ENCODE measurements at places on chromosomes 5 and 9.

GRCh38 chr5:103523319-103523718 is 39.3 kb downstream of the NUDT12 start:
- no peak for DNase-seq

GRCh38 chr5:139419226-139420192 is 15.6 kb upstream of the SPATA24 start:
- DNase-seq, result peak; percentile 27

DNA sequence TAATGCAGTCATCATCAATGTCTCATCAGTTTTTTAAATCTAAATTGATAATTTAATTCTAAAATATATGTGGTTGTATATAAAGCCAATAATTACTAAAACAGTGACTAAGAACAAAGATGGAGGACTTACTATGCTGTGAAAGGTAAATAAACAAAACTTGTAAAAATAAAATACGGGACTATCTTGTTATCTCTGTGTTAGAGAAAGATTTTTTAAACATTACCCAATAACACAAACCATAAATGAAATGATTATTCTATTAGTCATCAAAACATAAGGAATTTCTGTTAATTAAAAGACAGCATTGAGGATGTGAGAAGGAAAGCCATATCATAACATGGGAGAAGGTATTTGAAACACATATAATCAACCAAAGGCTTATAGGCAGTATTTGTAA is 226.2 kb upstream of the SMC2 start:
- DNase-seq, result no peak

DNA sequence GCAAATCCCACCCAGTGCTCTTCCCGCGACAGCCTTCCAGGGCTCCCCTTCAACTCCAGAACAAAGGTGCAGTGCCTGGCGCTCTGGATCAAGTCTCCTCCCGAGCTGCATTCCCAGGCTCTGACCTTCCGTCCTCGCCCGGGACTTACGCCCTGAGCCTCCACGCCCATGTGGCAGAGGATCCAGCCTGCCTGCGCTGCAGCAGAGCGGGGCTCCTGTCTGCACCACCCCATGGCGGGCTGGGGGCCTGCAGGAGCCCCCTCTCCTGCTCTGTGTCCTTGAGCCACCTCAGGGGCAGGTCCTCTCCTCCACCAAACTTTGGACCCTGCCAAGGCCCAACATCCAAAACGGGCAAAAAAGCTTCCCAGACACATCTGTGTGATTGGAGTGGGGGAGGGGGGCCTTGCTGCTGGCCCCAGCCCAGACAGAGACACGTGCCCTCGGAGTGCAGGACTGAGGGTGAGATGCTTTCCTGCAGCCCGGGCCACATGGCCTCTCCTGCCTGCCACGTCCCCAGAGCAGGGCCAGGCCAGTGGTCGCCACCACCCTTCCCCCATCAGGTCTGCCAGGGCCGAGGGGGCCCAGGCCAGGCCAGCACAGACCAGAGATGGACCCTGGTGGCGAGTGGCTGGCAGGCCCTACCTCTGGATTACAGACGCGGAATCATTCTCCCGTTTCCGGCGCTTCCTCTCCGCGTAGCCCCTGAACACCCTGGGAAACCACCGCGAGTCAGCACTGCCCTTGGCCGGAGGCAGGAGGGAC is 4.4 kb downstream of the NSMF start:
- no peak for DNase-seq

DNA sequence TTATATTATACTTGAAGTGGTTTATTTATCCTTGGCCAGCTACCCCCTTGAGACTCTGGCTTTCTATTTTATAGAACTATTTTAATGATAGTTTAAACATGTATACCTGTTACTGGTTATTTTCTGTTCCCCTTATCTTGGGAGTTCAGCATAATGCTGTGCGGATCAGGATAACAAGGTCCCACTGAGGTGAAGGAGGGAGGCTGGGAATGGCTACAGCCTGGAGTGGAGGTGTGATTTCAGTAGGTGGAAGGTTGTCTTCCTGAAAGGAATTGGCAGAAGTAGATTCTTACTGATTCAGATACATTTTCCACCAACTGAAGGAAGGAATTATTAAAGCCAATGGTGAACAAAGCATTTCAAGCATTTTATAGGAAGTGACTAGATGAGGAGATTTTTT is 38.9 kb downstream of the PAM start:
- no peak for DNase-seq

GRCh38 chr9:25864509-25864908 is 186.3 kb upstream of the TUSC1 start:
- DNase-seq, result no peak

GRCh38 chr5:61313960-61314681 is 17.9 kb upstream of the ZSWIM6 start:
- DNase-seq, result no peak

DNA sequence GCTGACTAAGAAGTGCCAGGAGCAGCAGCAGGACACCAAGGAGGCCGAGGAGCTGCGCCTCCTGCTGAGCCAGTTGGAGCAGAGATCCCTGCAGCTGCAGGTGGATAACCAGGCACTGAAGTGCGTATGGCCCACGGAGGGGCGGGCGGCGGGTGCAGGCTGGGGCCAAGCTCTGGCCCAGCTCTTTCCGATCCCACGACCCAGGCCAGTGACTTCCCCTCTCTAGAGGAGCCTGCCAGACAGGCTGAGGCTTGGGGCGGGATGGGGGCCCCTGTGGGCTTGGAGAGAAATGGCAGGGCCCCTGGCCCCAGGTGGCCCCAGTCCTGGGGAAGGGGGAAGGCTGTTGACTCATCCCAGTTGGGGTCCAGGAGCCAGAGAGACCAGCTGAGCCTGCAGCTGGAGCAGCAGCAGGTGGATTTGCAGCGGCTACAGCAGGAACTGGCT is 3.6 kb downstream of the PTRH1 start:
- DNase-seq, result no peak

DNA sequence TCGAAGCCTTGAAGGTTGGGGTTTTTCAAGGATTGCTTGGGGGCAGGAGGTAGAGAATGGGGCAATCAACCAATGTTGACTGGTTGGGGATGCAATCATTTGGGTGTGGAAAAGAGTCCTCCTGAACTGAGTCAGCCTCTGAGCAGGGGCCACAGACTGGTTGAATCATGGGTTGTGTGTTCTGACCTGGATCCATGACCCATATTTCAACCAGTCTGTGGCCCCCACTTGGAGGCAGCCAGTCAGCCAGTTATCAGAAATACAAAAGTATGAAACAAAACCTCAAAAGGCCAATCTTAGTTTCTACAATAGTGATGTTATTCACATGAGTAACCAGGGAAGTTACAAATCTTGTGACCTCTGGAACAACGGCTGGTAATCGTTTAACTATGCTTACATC is 81.4 kb upstream of the RANBP6 start:
- DNase-seq, result no peak

- no peak for DNase-seq
Measured at GRCh38 chr5:80254767-80255430, 949 bp downstream of the SERINC5 start.

DNA sequence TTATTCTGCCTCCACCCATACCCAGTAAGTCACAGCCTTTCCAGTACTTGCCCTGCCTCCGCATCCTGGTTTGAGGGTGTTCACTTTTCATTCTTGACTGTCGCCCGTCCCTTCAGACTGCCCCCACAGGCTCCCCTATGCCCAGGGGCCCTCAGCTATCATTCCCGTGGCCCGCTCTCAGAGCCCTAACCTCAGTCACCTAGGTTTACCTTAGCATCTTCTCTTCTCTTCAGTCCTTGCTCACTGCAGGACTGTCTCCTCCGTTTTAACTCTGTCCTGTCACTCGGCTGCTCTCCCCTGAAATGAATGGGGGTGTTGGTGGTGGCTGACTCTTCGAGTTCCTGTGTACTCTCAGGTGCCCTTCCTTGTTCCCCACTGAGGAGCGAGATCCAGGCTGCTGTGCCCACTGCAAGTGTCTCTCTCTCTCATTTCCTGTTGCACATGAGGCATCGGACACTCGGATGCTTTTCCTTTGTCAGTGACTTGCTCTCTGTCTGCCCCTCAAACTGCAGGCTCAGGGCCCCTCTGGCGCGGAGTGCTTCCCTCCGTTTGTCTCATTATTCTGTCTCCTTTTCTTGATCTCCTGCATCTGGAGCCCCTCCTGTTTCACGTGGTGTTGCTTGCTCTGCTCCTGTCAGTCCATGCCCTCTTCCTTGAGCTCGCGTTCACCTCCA is 89.8 kb downstream of the CACNA1B start:
- no peak for DNase-seq

DNA sequence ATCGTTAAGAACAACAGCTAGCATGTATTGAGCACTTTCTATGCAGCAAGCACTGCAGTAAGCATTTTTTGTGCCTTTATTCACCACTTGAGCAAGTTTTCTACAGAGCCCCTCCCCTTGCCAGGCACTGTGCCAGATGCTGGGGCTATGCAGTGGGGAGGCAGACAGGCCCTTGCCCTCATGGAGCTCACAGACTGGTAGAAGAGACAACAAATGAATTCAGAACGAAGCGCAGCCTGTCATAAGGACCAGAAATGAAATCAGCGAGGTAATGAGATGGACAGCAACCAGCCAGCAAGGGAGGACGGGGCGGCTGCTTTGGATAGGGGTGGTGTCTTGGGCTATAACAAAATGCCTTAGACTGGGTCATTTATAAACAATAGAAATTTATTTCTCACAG is 68.8 kb downstream of the C9orf50 start:
- DNase-seq, result no peak

GRCh38 chr5:85311536-85311935 is 926.9 kb upstream of the EDIL3 start:
- DNase-seq, result no peak

DNA sequence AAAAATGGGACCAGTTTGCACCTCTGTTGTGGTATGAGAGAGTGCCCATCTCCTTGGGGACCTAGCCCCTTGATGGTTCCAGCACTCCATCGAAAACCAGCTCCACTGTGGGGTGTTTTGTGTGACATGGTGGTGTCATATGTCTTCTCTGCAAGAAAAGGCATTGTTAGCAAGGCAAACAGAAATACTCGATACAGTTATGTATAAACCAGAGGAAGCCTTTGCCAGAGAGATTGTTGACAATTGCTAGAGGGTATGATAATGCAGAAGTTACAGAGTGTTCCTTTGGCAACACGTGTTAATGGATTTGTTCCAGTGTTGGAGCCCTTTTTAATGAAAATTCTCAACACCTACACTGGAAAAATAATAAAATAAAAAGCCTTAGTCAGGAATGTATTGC is 270.4 kb upstream of the DMRT1 start:
- DNase-seq, result no peak

DNA sequence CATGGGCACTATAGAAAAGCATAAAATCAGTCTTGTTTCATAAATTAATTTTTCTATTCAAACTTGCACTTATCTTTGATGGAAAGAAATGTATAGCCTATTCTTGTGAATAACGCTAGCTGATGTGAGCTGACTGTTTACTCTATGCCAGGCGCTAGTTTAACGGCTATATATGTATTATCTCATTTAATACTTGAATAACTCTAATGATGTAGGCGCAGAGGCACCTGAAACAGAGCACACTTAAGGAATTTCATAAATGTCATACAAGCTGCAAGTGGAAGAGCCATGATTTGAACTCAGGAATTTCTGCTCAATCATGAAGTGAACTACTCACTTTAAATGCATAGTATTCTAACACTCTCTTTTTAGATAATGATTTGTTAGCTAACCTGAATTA is 551.8 kb downstream of the PDE4D start:
- DNase-seq, result no peak

GRCh38 chr5:89047571-89047970 is 164.6 kb upstream of the MEF2C start:
- DNase-seq, result no peak

DNA sequence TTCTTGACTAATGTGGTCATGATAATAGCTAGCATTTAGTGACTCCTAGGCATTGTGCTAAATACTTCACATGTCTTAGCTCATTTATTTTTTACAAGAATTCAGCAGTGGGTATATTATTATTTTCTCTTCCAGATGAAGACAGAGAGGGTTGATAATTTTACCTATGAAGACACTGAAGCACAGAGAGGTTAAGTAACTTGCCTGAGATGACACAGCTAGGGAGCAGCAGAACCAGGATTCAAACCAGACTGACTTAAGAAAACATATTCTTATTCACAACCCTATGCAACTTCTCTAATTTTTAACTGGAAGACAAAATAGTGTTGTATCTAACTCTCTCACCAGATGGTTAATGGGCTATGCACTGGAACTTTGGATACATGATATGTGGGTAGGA is 44.8 kb downstream of the NNT start:
- no peak for DNase-seq

DNA sequence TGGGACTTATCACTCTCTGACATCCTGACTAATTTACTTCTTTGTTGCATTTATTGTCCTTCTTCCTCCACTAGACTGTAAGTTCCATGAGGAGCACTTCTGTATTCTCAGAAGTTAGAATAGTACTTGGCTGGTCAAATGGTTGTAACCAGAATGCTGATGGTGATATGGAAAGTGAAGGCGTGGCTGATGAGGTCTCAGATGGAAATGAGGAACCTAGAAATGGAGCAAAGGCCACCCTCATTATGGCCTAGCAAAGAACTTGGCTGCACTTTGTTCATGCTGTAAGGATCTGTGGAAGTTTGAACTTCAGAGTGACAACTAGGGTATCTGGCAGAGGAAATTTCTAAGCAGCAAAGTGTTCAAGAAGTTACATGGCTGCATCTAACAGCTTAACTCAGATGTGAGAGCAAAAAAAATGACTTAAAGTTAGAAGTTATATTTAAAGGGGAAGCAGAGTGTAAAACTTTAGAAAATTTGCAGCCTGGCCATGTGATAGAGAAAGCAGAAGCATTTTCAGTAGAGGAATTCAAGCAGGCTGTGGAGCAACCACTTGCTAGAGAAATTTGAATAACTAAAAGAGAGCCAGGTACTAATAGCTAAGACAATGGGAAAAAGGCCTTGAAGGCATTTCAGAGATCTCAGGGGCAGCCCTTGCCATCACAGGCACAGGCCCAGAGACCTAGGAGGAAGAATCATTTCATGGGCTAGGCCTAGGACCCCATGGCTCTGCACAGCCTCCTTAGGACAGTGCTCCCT is 14.9 kb upstream of the SLC22A5 start:
- DNase-seq, result no peak

DNA sequence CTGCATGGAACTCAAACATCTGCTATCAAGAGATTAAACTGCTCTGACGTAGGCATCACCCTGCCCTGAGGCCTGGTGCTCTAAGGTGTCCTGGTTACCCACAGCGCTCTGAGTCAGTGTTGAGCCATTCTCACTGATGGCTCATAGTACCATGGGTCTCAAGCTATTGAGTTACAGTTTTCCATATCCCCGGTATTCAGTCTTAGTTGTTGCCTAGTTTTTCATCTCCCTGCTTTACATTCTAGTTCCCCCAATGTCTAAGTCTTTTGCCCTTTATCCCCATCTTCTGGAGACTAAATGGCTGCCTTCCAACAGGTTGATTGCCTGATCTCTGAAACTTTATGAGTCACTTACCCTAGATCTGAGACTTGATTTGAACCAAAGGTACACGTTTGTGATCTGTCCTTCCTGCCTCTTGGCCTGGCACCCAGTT is 161.2 kb upstream of the PTGER4 start:
- no peak for DNase-seq

Data from heart right ventricle (tissue), 16 donors.